NK-92 treated with Interleukin-12 subunit alpha and Interleukin-12 subunit beta, amount 100 ng/mL, for 24 hours (cell line): ENCODE measurements at places on chromosomes 1 and 21.

GRCh38 chr1:241638099-241638682 is 2.0 kb downstream of the CHML start:
- DNase-seq, result no peak

DNA sequence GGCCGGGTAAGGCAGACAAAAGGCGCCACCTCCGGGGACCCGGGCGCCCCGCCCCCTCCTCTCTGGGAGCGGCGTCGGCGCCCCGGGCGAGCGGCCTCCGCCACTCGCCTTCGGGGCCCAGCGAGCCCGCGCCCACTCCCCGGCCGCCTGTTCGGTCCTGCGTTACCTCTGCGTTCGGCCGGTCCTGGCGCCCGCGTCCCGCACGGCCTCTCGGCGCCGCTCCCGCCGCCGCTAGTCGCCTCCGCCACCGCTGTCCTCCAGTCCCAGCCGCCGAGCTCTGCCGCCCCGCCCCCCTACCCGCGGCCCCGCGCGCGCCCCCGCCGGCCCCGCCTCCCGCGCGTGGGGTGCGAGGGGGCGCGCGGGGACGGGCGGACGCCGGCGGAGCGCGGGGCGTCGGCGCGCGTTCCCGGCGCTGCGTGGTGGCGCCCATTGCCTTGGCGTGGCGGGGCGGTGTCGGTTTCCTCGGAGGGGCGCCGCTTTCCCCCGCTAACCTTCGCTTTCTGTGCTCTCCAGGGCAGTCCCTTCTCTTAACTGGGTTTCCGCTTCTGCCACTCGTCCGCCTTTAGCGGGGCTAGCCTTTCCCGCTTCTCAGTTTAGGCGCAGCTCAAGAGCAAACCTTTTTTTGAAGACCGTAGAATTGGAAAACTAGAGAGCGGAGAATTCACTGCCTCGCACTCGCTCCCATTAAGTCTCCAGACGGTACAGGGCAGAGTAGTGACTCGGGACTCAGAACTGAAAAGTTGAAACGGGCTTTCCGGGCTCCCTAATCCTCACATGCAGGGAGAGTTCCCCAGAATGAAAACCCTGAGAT is at the start of gene HP1BP3:
TSS of gene HP1BP3 (minus strand) at position 279 of the 811 bp plus-strand sequence. CDS start 6,867 bp downstream, outside the sequence.
- DNase-seq, result peak; percentile 76

GRCh38 chr1:1324084-1324523 is 356 bp downstream of the INTS11 start:
- DNase-seq, result no peak

DNA sequence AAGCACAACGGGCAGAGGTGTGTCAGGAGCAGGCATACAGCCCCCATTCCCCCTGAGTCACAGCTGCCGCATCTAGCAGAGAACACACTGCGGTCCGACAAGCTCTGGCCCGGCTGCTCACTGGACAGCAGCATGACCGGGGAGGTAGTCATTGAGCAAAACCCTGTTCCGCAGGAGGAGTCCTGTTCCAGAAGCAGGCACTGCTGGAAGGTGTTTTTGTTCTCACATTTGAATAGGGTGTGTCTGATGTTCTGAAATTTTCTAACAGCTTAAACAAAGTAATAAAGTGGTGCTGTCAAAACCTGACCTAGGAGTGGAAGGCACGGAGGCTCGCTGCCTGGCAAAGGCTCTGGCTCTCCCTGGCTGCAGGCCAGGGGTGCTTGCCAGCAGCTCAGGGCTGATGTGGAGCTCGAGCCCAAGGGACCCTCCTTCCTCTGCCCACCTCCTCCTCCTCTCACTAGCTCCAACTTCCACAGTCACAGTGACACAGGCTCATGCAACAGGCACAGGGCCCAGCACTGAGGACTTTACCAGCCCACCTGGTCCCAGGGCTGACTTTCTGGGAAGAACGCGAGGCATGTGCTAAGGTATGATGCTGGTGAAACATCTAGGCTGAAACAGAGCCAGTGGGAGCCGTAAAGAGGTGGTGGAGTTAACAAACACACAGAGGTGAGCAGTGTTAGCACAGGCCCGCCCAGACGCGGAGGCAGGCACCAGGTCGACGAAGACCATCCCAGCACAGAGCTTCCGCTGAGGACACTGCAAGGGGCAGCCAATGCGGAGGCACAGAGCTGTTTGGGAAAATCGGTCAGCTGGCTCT is 118.6 kb upstream of the IFFO2 start:
- no peak for DNase-seq

- no peak for DNase-seq
Observed at GRCh38 chr1:82388679-82389078, 587.9 kb downstream of the ADGRL2 start.

GRCh38 chr1:25540750-25541342 is 2.6 kb upstream of the LDLRAP1 start:
- DNase-seq, result no peak

DNA sequence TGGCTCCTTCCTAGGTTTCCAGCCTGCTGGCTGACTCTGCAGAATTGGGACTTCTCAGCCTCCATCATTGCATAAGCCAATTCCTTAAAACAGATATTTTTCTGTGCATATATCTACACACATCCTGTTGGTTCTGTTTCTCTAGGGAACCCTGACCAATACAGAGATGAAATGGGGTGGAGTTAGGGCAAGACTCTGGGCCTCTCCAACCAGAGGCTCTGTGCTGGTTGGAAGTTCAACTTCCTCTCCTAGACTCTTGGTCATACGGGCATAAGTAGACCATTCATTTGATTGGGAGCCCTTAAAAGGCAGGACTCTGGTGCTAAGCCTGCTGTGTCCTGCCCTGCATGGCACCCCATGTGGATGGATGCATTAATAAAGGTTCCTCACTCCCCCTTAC is 55.0 kb downstream of the CNIH3 start:
- no peak for DNase-seq

- DNase-seq, result no peak
Observed at GRCh38 chr21:46636181-46636512, 673 bp downstream of the PRMT2 start.

DNA sequence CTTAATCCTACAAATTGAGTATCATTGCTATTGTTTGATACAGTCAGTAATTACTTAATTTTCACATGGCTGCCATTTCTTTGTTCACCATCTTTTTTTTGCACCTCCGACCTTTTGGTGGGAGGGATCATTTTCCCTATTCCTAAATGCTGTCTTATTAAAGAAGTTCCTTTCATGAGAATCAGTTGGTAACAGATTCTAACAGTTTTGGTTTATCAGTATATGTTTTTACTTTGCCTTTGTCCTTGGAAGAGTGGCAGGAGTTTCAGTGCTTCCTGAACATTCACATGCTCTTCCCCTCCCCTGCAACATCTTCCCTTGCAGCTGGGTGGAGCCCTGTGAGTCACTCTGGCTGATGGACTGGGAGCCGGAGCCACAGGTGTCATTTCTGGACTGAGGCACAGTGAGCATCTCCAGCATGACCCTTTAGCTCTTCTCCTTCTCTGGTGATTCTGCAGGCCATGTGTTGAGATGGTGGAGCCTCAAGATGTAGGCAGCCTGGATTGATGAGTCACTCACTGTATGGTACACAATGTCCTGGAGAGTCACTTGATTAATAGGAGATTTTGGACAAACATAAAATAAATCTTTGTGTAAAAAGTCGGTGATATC is 217.7 kb downstream of the URB2 start:
- no peak for DNase-seq

DNA sequence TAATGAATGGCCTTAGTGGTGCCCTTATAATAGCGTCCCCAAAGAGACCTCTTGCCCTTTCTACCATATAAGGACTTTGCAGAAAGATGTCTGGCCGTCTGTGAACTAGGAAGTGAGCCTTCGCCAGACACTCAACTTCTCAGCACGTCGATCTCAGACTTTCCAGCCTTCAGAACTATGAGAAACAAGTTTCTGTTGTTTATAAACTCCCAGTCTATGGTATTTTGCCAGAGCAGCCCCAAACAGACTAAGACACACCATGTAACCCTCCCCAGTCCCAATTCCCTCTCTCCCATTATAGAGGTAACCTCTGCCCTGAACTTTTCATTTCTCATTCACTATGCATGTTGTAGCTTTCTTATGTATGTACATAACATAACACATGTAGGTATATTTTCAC is 55.7 kb downstream of the NID1 start:
- no peak for DNase-seq

- DNase-seq, result no peak
Observed at GRCh38 chr1:167184081-167184480, 36.6 kb upstream of the POU2F1 start.

- no peak for DNase-seq
Observed at GRCh38 chr1:1889847-1890505, 911 bp downstream of the GNB1 start.

DNA sequence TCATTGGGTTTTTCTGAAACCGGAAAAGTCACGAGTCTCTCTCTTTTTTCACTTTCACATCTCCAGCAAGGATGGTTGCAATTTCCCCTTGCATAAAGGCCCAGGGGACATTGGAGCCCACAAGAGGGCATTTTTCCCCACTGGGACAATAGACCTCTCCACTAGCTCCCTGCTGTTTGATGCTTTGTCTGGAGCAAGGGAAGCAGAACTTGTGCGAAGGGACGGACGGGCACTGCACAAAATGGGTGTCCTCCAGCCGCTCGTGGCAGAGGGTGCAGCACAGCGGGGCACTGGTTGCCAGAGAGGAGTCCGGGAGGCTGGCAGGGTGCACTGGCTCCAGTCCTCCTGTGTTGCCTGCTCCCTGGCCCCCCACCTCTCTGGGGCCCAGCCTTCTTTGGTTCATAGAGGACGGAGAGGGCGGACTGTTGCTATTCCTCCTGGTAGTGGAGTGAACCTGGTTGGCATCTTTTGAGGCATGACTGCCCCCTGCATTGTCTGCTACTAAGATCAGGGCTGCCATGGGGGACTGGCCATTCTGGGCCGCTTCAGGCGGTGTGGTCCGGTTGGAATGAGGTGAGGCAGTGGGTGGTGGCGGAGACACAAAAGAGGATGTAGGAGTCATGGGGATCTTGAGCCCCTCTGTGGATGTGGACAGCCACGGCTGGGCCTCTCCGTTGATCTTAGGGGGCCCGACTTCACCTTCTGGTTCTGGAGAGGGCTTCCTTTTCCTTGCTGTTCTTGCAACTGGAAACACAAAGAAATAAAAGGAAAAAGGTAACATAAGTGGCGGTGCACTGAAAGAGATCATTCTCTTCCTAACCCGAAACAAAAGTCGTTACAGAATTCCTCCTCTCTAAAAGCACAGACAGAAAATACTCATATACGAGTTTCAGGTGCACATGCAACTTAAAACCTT is 2.6 kb downstream of the IRF2BP2 start:
- peak; percentile 52 for DNase-seq

- DNase-seq, result no peak
Observed at GRCh38 chr1:225816643-225817538, 7.0 kb downstream of the EPHX1 start.

DNA sequence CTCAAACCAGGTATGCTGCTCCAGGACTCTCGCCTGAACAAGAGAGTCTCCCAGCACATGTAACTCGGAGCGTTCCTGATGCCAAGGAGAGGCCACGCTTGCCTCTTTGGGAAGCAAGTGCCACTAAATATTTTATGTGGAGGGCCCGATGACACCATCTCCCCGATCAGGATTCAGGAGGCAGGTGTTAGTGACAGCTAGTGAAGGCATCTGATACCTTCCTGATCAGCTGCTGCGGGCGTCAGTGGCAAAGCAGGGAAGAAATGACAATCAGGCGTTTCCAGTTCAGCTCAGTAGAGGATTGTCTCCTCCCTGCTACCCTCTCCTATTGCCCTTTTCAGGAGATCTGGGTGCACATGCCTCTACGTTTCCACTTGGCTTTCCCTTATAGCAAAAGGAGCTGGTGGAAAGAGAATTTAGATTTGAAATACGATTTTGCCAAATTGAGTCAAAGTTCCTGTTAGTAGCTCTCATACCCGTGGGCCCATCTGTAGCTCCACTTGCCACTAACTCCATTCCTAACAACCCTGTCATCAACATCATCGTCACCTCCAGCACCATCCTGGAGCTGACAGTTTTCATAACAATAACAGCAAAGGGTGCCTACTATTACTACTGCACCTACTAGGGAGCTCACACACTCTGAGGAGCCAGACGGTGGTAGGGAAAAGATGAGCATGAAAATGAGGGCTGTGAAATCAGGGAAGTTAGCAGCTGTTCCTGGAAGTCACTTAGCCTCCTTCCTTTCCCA is 21.6 kb downstream of the PLXNA2 start:
- DNase-seq, result no peak

- no peak for DNase-seq
Observed at GRCh38 chr1:97331165-97331564, 589.7 kb downstream of the DPYD start.

DNA sequence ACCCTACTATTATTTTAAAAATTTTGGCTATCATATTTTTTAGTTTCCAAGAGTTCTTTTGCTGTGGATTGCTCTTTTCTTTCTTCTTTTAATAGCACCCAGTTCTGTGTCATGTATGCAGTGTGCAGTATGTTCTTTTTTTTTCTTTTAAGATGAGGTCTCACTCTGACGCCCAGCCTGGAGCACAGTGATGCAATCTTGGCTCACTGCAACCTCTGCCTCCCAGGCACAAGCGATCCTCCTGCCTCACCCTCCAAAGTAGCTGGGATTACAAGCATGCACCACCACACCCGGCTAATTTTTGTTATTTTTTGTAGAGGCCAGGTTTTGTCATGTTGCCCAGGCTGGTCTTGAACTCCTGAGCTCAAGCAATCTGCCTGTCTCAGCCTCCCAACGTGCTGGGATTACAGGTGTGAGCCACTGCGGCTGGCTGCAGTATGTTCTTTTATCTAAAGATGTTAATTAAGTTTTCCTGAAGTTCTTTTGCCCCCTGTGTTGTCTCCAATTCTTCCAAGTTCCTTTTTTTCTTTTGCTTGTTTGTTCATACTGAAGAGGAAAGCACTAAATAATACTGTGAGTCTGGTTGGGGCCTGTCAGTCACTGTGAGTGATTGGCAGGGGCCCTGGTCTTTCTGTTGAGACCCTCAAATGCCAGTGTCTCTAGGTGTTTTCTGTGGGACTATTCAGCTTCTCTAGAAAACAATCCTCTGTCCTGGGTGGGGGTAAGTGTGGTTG is 17.5 kb upstream of the TTC22 start:
- DNase-seq, result no peak

GRCh38 chr21:27802816-27803475 is 836.1 kb upstream of the ADAMTS5 start:
- DNase-seq, result peak; percentile 1

DNA sequence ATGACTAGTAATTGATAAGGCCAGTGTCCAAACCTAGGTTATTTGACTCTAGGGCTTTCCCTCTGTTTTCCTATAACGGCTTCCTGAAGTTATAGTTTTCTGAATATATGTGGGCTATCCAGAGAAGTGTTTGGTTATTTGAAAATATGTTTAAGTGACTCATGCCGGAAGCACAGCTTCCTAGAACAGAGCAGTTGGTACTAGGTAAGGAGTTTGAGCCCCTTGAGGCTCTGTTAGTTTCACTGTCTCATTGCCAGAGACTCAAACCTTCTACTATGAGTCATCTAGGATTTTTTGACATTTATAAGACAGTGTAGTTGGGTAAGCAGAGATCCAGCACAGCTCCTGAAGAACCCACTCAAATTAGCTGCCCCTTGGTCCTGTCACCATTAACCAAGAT is 27.1 kb upstream of the LEPR start:
- peak; percentile 11 for DNase-seq

GRCh38 chr1:79588719-79589118 is 582.2 kb upstream of the ADGRL4 start:
- DNase-seq, result no peak

- no peak for DNase-seq
Observed at GRCh38 chr1:243837907-243838535, 12.0 kb downstream of the AKT3 start.
